ENCODE measurements at places on chromosomes 16 and 17.

GRCh38 chr17:48237456-48237855, 129.9 kb downstream of the SNX11 start:
- DNase-seq, result no peak

DNA sequence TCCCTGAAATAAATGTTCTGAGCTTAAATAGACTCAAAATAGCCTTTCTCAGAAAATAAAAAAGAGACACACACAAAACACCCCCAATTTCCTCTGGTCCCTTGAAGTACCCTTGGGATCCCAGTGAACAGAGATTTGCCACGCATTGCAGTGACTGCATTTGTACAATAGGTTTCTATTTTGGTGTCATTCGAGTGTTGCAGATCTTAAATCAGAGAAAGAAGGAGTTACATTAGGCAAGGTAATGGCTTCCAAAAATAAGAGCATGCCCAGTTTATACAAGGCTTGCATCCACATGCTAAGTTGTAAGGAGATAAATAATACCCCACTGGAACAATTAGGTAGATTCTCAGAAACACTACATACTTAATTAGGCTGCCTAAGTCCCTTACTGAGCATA, 2.2 kb downstream of the TOX3 start:
- DNase-seq, result no peak

DNA sequence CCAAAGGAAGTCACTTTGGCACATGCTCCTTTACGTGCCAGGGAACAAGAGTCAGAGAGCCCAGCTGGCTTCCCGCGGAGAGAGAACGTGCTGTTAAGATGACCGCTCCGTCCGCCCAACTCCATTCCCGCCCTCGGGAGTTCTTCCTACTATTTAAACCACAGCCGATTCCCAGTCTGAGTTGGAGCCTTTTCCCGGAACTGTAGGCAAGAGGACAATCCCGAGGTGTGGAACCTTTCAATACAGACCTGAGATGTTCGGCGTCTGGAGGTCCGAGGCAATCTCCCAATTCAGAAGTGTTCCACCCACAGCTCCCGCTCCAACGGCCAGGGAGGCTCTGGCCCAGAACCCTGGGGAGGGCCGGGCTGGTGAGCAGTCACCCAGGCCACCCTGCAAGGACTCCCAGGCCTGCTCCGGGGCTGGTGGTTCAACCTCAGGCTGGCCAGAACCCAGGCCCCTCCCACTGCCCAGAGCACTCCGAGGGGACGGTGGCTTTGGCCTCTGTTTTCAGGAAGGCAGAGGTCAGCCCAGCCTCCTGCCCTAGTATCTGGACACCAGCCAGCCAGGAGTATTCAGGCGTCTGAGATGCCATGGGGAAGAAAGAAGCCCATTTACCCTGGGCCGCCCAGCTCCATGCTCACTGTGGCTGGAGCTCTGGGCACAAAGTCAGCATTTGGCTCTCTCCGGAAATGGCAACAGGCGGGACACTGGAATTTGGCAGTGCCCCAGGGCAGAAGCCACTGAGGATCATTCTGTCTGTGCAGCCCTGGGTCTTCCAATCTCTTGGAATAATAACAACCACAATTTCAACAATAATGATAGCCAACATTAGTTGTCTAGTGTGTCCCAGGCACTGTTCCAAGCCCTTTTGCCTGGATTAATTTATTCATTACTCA, 21.4 kb downstream of the EMP2 start:
- DNase-seq, result no peak

GRCh38 chr17:19648475-19649273, at the start of gene ALDH3A2:
Gene ALDH3A2, plus strand, starts transcription at chr17:19648751. Its CDS starts 221 bp downstream, at chr17:19648972.
- DNase-seq, result peak; percentile 97

DNA sequence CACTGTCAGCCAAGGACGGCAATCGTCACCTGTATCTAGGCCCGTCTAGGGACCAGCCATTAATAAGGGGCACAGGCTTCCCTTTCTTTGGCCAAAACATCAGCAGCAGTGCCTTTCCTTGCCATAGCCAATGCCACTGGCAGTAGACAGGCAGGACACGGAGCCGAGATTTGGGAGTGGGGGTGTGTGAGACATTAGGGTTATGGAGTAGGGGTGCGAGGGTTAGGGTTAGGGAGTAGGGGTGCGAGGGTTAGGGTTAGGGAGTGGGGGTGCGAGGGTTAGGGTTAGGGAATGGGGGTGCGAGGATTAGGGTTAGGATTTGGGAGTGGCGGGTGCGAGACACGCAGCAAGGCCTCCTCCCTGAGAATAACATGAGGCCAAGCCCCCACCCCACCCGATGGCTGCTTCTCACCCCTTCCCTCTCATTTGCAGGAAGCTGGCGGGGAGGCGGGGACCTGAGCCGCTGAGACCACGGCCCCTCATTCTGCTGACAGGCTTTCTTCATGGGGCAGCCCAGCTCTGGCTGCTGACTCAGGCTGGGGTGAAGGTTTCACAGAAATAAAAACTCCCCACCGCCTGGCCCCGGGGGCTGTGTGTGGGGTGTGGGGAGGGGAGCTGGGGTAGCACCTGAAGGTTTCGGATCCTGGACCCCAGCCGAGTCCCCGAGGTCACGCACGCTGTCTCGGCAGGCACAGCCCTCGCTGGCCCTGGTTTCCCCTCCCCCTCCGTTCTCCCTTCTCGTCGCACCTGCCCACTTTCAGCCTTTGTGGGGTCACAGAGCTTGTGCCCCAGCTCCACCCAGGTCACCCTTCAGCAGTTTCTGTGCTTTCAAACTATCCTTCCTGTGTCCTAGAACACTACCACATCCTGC, 93.8 kb downstream of the PGS1 start:
- no peak for DNase-seq

DNA sequence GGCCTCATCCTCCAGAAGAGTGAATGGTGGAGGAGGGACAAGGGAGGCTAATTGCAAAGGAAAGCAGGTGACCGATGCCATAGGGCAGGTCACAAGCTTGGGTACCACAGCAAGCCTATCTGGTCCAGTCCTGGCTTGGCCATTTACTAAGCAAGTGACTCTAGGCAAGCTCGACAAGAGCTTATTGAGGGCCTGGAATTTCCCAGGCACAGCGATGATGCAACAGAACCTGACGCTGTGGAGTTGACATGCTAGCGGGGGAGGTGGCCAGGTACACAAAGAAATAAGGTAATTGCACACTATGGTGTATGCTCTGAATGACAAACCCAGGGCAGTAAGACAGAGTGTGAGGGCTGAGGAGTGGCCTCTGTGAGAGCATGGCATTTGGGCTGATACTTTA, 98.5 kb downstream of the PGS1 start:
- DNase-seq, result no peak
